Retinal pigment epithelial cell (primary cell): ENCODE measurements at places on chromosomes 1 and 21.

DNA sequence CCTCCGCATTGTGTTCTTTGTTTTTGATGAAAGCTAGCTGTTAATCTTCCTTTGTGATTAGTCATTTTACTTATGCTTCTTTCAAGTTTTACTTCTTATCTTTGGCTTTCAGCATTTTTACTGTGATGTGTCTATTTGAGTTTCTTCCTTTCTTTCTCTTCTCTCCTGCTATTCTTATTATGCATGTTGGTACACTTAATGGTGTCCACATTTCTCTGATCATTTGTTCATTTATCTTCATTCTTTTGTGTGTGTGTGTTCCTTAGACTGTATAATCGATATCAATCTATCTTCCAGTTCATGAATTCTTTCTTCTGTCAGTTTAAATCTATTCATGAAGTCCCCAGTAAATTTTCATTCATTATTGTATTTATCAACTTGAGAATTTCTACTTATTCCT lies 1650.3 kb downstream of the BRINP3 start:
- no peak for DNase-seq

GRCh38 chr1:17235135-17235885 lies 13.6 kb upstream of the PADI3 start:
- DNase-seq, result no peak

GRCh38 chr21:37220433-37220980 lies 46.6 kb downstream of the VPS26C start:
- no peak for DNase-seq

GRCh38 chr1:65495137-65495536 lies 74.7 kb downstream of the LEPR start:
- DNase-seq, result no peak

DNA sequence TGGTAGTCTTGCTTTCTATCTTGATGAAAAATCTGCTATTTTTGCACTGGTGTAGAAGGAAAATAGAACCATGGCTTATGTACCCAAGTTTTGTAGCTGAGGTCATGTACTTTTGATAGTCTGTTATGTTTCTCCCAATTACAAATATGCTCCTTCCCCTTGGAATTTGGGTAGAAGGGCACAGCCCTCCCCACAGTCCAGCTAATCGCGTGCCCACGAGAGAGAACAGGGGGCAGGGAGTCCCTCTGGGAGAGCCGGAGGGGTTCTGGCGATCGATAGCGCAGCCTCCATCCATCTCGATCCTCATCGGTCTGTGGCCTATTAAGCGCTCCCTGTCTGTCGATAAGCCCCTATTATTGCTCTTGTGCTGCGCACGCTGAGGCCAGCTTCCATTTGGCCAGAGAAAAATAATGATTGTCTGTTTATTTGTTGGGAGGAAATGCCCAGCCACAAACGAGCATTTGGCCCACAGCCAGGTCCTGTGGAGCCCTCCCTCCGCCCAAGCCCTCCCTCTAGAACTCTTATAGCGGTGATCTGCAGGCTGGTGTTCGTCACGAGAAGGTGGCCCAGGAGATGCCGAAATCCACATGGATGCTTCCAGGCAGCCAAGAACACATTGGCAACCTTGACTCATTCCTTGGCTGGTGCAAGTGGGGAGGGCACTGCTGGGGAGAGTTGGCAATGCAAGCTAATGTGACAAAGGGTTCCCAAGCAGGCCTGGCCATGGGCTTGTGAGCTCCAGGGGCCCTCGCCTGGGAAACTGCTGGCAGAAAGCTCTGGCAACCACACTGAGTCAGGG lies 134.7 kb upstream of the TNR start:
- DNase-seq, result no peak

DNA sequence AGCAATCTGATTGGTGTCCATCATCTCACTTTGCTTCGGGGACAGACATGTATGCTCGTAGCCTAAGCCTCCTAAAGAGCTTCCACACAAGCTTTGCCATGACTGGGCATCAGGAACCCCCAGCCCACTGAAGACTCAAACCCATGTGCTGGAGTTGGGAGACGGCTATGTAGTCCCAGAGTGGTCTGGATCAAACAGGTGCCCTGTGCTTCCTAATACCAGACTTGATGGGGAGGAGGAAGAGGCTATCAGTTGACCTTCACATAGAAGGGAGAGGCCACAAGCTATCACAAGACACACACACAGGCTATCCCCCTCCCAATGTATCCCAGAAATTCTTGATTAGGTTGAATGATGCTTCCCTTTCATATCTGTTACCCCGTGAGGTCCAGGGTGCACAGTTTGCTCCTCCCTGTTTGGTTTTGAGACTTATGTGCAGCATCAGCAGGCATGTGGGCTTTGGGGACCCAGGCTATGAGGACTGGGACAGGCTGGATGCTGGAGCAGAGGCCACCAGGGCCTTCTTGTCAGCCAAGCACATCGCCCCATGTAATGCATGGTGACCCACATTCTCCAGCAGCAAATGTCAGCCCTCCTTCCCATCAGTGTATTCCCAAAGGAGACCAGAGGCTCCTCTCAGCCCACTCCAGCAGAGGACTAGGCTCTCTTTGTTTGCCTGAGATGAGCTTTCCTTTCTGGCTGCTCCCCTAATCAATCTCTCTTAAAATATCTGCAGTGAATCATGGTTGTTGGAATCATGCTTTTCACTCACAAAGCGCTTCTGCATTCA lies 159.8 kb downstream of the GRIK3 start:
- no peak for DNase-seq
